ENCODE measurements at places on chromosomes 3 and 15.

DNA sequence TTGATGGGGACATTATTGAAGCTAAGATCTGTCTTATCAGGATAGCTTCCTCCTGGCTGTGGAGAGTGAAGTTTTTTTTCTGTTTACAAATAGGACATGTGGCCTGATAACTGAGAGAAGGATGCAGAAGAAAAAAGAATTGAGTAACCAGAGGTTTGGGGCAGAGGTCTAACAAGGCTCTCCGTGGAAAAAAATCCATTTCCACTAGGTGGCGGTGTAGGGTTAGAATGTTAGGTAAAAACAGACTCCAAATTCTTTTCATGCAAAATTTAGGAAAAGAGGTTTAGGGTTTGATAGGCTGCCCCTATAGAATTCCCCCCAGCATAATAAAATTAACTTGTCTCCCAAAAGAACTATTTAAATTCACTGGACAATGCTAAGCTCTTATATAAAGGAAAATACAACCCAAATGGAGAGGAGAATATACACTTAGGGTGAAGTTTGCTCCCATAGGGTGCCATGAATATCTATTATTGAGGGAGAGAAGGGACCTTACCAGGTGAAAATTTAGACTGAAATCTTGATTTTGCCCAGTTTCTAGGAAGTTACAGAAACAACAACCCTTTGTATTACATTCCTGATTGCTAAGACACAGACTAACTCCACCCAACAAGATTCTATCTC, 1560.4 kb downstream of the OTOL1 start:
- DNase-seq = no peak

- DNase-seq = no peak
Observed at GRCh38 chr3:64599651-64600050, 88.1 kb downstream of the ADAMTS9 start.

DNA sequence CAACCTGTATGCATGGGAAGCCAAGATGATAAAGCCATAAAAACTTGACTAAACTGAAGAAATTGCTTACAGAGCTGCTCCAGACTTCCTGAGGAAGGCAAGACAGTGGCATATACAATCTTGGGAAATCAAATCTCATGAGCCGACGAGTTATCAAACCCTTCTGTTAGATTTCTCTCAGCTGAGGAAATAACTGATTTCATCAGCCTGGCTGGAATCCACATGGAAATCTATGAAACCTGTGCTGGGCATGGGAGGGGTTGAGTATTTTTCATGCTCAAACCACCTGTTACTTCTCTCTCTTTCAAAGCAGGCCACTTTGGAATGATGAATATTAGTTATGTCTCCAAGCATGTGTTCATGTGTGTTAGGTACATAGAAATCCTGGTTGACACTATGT, 727.7 kb downstream of the FHIT start:
- no peak for DNase-seq

DNA sequence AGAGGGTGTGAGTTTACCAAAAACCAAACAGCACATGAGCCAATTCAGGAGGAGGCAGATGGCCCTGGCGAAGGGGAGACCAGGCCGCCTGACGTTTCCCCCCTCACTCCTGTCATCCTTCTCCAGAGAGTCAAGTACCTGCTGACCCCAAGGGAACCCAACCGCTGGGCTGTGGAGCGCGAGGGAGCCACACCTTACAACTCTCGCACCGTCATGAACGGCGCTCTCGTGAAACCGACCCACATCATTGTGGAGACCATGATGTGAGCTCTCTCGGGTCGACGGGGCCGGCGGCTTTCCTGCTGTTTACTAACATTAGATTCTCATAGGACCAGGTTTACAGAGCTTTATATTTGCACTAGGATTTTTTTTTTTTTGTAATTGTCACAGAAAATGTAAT, 55.4 kb downstream of the GRIP2 start:
- no peak for DNase-seq

- no peak for DNase-seq
Observed at GRCh38 chr15:98964466-98965133, 43.0 kb downstream of the PGPEP1L start.

DNA sequence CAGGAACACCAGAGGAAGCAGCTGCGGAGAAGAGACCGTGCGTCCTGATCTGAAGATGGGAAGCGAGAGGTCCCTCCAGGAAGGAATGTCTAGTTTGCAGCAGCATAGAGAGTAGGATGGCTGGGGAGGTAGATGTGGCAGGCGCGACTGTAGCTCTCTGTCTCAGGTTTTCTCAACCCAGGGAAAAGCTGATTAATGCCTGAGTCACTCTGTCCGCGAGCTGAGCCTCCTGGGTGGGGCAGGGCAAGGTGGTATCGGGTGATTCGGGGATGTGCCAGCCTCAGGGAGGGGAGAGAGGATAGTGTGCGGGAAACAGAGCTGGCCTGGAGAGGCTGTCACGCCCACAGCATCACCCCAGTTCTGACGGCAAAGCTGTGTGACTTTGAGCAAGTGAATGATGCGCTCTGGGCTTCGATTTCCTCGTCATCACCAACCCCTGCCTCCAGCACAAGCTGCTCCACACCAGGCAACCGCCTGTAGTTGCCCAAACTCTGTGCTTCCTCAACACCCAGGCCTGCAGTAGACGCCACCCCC, 28.4 kb downstream of the CPN2 start:
- DNase-seq = no peak

DNA sequence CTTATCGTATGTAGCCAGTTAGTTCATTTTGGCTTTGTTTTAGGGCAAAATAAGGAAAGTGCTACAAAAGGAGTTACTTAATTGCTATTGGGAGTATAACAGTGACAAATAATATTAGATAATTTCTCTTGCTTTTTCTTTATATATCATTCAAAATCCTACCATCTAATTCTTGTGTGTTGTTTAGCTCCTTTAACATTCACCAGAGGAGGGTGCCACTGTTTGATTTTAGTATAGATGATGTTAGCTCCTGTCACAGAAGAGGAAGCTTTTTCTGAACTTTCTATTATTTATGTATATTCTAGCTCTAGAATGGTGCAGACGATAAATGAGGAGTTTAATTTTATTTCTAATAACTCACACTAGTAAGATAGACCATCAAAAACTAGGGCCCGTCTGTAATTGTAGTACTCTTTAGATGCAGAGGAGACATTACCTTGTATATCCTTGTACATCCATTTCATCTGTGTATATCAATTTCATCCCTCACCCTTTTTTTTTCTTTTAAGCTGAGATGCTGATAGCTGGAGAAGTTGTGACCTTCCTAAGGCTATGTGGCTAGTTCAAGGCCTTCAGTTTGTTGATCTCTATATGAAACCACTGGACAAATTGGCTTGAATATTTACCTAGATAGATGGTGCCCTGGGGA, 3.0 kb downstream of the PPM1L start:
- no peak for DNase-seq

DNA sequence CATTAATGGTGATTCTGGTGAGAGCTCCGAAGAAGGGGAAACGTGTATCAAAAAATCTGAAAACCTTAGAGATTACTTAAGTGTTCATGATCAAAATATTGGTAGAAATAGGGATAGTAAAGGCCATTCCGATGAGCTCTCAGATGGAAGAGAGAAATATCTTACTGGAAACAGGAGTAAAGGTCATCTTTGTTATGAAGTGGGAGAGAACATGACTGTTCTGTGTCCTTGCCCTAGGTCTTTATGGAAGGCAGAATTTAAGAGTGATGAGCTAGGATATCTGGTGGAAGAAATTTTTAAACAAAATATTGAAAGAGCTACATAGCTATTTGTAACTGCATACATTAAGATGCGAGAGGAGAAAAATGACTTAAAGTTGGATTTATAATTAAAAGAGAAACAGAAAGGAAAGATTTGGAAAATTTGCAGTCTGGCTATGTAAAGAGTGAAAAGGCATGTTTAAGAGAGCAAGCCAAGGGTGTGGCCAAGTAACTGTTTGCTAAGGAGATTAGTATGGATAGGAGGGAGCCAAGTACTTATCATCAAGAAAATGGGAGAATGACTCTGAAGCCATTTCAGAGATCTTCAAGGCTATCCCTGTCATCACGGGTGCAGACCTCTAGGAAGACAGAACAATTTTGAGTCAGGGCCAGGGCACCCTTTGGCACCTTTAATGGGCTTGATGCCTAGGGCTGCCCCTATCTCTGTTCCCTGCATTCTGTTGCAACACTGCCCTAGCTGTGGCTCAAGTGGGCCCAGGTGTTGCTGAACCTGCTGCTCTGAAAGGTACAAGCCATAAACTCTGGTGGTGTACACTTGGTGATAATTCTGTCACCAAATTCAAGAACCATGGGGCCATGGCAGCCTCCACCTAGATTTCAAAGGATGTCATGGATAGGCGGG, 27.3 kb downstream of the SLMAP start:
- DNase-seq = no peak

DNA sequence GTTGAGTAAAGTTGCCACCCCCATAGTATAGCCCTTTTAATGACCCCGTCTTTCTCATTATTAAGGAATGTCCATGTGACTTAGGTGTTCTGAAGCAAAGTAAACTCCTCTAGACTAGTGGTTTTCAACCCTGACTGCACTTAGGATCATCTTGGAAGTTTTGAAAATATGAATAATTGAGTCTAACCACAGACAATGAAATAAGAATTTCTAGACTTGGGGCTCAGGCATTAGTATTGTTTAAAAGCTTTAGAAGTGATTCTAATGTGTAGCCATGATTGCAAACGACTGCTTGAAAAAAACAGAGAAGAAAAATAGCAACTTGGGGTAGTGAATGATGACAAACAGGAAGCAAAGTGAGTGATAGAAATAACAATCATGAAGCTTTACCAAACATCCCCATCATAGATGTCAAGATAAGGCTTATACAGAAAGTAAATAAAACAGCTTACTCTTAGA, 35.0 kb downstream of the ALCAM start:
- DNase-seq = no peak

DNA sequence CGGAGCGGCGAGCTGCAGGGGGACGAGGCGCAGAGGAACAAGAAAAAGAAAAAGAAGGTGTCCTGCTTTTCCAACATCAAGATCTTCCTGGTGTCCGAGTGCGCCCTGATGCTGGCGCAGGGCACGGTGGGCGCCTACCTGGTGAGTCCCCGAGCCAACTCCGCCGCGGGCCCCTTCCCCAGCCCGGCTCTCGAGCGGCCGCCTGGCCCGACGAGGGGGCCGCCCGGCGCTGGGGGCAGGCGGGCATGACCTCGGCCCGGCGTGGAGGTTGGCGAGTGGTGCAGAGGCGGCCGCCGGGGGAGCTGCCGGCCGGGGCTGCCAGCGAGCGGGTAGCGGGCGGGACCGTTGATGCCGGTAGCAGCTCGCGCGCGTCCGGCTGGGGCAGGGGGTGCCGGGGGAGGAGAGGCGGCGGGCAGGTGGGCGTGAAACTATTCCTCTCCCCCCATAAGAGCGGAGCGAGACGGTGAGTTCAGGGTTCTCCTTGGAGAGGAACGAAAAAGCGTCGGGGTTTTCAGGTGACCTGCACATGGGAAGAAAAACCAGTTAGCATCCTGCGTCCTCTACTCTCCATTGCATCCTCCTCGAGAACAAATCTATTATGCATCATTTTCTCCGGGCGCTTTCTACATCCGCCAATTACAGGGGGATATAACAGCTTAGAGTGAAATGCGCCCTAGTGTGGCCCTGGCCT, 585 bp downstream of the SLCO3A1 start:
- DNase-seq = no peak

DNA sequence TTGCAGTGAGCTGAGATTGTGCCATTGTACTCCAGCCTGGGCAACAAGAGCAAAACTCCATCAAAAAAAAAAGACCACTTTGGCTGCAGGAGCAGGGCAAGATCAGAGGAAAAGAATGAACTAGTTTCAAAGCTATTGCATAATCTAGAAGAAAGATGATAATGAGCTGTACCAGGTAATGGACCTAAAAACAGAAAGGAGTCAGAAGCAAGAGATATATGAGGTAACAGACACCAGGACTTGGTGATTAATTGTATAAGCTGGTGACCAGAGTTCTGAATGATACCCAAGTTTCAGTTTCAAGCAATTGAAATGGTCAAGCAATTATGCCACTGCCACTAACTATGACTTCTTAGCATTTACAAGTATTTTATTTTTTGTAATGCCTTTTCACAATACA, 2.9 kb downstream of the POLQ start:
- DNase-seq = no peak

GRCh38 chr15:89806559-89807550, 7.8 kb downstream of the ANPEP start:
- no peak for DNase-seq
